Activated T-cell treated with anti-CD3 and anti-CD28 coated beads for 1 hour (primary cell): ENCODE measurements at places on chromosomes 3 and 15.

GRCh38 chr3:8538913-8539312 lies 37.3 kb downstream of the LMCD1 start:
- no peak for DNase-seq

DNA sequence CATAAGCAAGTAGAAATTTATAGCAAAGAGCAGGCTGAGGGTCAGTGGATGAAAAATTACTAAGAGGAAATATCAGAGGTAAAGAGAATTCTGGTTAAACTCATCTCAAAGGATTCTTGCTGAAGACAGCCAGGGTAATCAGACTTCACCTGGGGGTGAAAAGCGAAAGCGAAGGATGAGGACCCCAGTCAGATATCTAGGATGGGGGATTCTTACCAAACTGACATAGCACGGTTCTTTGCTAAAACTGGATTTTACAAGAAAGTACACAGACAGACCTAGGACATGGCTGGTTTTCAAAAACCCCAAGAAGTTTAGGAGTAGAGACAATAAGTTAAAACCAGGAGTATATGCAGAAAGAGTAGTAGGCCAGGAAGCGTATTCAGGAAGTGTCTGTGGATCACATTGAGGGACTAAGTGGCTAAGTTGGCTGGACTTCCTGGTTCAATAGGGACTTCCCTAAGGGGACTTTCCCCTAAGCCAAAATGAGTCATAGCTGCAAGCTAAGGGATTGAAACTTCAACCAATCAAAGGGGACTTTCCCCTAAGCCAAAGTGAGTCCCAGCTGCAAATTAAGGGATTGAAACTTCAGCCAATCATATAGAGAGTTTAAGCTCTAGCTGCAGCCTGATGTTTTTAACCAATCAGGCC lies 2.4 kb upstream of the CFAP91 start:
- no peak for DNase-seq

GRCh38 chr3:162400697-162401096 lies 904.1 kb downstream of the OTOL1 start:
- no peak for DNase-seq

DNA sequence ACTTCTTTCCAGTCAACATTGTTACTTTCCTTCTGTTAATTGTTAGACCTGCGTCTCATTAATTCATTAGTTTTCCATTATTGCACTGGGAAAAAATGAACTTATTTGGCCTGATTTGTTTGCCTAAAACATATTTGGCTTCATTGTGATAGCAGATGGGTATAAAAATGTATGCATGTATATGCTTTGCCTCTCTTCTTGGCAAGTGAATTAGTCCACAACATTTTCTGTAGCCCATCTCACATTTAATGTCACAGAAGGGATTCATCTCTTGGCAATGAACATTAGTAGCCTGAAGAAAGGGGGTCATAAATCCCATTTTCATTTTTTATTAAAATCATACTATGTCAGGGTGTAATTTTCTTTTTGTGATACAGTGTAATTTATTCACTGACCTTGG lies 125.2 kb downstream of the TUSC7 start:
- DNase-seq: no peak

GRCh38 chr15:69422336-69422895 lies 8.3 kb downstream of the KIF23 start:
- no peak for DNase-seq

DNA sequence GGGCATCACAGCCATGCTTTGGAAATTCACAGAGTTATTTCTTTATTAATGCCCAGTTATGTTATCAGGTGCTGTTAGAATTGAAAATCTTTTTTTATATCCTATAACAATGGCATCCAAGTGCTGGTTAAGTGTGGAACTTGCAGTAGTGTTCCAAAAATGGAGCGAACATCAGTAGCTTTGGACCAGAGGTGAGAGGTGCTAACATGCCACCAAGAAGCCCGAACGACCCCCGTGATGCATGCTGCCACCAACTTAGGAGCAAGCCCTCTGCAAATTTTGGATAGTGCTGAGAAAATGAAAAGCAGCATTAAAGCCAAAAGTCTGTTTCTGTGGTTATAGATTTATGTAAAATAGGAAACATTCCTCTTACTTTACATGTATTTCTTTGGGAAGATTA lies 24.8 kb downstream of the RBP1 start:
- no peak for DNase-seq

DNA sequence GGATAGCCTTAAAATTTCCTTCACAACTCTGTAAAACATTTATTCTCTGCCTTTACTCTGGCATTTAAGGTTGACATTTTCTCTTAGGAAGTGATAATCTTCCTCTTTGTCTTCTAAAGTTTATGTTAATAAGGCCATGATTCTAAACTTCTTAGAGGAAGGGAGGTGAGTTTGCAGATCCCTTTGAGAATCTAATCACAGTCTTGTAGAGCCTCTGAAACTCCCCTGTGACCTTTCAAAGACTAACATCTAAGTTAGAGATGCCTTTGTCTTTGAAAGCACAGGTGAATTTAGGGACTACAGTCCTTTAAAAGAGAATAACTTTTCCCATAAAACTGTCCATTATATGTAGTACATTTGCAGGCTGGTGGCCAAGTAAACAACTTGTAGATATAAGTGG lies 115.1 kb downstream of the PLCL2 start:
- no peak for DNase-seq

GRCh38 chr3:73098873-73099272 lies 37.4 kb downstream of the EBLN2 start:
- DNase-seq: no peak

DNA sequence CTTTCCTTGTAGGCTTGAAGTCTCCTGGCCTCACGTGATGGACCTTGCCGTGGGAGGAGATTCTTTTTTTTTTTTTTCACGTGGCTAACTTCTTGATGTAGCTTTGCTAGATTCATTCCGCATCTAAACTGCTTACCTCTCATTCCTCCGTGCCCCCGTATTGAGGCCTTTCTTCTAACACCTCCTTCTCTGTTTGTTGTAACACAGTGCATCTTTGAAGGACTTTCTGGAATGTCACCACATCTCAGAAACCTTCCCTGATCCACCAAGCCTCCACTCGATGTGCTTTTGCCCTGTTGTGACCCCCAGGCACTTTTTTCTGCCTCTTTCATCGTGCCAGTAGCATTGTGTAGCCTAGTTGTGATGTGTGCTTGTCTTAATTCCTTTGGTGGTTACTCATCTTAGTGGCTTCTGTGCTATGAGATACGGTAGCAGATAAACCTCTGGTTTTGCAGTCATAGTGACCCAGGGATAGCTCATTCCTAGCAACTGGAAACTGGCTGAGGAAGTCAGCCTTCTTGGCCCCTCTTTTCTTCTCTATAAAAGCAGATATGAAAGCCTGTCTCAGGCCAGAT lies 1.6 kb upstream of the BNC1 start:
- DNase-seq: no peak

GRCh38 chr3:16647668-16648067 lies 42.4 kb upstream of the DAZL start:
- DNase-seq: no peak

DNA sequence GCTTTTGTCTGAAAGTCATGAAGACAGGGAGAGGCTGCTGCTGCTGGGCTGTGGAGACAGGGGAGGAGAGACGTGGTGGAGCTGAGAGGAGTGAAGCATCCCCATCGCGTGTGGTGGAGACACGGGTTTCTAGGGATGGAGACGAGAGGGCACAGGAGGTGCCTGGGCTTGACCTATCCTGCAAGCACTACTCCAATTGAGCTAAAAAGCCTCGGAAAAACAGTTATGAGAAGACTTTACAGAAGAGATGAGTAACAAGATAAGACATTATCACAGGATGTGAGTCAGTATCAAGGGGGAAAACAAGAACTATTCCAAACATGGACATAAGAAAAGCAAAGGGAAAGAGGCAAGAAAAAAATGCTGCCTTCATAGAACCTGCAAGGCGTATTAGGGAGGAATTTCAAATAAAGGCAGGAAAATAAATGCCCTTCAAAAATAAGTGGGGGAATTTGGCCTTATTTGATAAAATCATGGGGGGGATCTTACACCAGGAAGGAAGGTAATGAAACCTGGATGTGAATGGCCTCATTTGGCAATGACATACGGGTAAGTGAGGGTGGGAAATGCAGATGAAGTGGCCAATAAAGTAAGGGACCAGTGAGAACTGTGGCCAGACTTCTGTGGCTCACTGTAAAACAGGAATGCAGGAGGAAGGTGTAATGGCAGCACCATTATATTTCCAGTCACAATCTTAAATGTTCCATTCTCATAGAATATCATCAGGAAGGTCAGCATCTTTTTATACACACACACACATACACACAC lies 97.9 kb downstream of the PLD1 start:
- no peak for DNase-seq
